ENCODE measurements at places on chromosomes 3 and 15.

DNA sequence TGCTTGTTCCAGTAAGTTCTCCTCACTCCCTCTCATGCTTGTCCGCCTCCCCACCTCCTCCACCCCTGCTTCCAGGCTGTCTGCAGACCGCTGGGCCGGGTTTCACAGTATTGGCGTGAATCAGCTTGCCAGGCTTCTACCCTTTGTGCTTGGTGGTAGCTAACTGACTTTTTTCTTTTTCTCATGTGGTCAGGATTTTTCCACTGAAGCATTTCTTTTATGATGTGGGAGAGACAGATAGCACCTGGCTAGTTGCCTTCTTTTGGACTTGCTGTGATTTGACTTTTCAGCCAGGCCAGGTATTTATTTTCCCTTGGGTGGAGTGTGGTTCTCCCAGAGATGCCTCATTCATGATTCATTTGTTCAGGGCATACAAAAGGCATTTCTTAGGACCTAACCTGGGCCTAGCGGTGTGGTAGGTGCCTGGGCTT is 60.6 kb downstream of the ST6GAL1 start:
- no peak for DNase-seq

DNA sequence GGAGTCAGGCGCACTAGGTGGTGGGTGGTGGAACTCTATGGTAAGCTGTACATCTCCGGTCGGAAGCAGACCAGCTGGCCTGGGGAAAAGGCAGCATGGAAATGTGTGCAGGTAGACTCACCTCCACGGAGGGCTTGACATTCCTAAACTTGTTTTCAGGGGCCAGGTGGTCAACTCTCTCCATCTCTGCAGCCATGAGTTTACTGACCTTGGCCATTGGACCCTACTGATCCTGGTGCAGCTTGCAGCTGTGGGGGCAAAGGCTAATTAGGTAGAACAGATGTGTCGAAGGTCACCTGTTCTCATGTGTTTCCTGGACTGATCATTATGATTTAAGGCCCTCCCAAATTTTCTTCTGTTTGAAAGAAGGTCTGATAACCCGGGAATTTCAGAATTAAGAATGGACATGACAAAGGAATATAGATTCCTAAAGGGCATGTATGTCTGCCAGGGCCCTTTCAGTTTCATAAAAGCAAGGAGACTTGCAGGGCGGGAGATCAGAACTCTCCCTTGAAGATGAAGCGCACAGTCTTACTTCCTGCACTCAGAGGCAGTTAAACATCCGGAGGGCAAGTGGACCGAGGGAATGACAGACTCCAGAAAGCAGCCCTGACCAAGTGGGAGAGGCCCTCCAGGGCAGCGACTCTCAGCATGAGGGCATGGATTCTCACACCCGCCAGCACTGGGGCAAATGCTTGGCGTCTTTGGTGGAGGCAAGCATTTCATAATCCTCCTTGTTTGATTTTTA is 56.1 kb upstream of the CMTM7 start:
- DNase-seq, result no peak

- DNase-seq, result no peak
These were observed 109.6 kb upstream of the FXR1 start for GRCh38 chr3:180802837-180803236.

GRCh38 chr3:9727041-9727595 is 4.4 kb upstream of the BRPF1 start:
- DNase-seq, result peak; percentile 82

GRCh38 chr3:8371085-8371551 is 130.5 kb upstream of the LMCD1 start:
- DNase-seq, result no peak

- peak; percentile 40 for DNase-seq
These were observed 27.8 kb upstream of the ITPKA start for GRCh38 chr15:41465822-41466421.
